ELR (cell line): ENCODE measurements at places on chromosomes 4 and X.

- DNase-seq = no peak
Measured at GRCh38 chr4:181345931-181346330, 897.3 kb upstream of the TENM3 start.

DNA sequence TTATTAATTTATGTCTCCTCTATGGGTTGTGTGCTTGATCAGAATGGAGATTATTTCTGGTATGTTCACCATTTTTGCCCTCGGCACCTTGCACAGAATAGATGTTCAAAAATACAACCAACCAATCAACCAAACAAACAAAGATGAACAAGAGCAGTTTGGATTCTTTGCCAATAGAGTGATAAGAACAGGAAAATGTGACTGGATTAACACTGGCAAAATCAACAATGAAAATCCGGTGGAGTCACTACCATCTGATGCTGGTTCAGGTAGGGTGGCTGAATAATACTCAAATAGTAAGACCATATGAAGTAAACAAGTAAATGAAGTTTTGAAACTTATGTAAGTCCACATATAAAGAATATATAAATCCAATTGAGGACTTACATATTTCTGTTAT lies 685.0 kb upstream of the EPHA5 start:
- no peak for DNase-seq

DNA sequence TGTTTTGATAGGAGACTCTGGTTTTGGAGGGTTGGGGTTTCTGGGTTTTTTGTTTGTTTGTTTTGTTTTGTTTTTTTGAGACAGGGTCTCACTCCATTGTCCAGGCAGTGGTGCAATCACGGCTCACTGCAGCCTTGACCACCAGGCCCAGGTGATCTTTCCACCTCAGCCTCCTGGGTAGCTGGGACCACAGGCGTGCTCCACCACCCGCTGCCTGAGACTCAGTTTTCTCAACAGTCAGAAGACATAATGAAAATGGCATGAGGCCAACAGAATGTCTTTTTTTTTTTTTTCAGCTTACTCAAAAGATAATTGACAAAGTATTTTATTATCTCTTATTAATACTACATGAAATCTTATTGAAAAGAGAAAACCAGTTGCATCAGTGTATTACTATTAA lies 32.4 kb downstream of the TNIP2 start:
- no peak for DNase-seq

DNA sequence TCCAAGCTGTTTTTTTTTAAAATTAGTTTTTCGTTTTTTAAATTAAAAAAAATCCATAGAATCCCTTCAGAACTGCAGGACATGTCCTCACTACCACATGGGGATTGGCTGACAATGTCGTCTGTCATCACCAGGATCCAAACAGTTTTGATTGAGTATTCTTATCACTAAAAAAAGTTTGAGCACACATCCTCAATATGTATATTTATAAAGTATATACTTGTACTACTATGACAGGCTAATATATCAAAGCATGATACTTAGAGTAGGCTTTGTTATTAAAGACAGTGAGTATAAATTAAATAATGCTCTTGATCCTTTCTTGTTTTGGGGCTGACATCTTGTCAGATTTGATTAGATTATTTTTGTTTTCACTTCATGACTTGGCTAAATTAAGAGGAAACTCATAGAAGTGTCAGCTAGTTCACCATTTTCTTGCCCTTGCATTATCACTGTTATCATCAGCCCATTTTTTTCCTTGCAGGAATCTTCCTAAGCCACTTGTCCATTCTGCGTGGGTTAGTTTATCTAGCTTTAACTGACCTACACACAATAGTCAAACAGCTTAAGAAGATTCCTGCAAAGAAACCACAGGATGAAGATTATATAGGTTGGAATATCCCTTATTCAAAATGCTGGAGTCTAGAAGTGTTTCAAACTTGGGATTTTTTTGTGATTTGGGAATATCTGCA lies 92.8 kb downstream of the AMMECR1 start:
- no peak for DNase-seq

GRCh38 chr4:38364383-38364963 lies 299.5 kb upstream of the KLF3 start:
- no peak for DNase-seq

GRCh38 chr4:16819652-16820051 lies 78.8 kb downstream of the LDB2 start:
- no peak for DNase-seq

DNA sequence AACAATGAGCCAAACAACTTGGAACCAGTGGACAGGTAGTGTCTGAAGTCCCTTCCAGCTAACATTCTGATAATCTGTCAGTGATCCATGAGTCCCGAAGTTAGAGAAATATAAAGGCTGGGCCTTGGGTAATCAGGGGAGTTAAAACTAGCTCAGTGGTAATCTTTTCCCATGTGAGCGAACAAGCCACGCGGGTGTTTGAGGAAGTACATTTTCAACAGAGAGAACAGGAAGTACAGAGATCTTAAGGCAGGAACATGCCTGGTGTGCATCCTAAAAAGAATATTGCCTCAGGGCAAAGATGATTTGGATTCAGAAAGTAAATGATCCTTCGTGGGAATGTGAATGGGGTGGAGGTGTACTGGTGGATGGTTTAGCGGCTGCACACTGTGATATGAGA lies 42.9 kb downstream of the FNIP2 start:
- DNase-seq = peak; percentile 17

DNA sequence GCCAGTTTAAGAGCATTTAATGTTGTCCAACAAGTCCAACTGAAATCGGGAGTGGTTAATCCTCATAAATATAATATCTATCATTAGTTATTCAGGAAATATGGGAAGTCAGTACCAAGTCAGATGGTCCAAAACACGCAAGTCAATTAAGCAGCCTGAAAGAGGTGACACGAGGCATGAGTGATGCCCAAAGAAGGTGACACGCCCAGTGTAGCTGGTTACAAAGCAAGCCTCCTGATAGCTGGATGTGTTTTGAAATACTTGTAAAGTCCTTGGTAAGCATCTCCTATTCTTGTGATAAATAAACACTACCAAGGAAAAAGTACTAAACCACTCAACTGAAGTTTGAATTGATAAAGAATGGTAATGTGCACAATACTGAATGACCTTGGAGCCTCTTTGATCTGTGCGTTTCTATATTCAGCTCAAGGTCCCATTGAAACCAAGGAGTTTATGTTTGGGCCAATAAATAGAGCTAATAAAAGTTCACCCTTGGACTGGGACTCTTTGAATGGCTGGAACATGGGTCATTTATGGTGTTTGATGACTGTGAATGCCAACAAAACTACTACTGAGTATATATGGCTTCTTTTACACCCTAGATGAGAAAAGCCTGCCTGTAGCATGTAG lies 93.2 kb upstream of the KLF3 start:
- DNase-seq = no peak

DNA sequence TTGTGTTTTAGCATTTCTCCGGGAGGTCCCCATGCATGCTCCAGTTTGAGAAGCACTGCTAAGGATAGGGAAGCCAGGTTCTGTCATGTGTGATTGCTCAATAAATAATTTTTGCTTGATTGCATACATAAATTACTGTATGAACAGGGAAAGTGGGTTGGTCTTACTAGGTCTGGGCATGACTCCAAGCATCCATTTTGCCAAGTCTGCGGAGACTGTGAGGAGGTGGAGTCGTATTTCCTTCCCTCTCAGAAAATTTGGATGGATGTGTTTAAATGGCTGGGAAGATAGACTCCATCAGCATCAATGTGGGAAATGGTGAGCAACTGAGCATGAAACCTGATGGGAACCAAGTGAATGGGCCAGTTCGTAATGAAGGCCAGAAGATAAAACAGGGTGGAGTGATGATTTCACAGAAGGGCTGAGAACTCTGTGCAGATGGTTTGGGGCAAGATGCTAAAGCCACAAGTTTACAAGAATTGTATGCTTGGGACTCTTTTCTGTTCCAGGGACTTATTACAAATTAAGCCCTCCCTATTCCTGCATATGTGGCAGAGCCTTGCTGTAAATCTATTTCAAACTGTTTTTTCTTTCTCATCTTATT lies 84.1 kb downstream of the NHS start:
- no peak for DNase-seq

GRCh38 chrX:119072744-119073143 lies at the start of gene CT47C1:
TSS of gene CT47C1 (plus strand) at chrX:119072993. CDS start at chrX:119073226, 233 bp downstream.
- no peak for DNase-seq

DNA sequence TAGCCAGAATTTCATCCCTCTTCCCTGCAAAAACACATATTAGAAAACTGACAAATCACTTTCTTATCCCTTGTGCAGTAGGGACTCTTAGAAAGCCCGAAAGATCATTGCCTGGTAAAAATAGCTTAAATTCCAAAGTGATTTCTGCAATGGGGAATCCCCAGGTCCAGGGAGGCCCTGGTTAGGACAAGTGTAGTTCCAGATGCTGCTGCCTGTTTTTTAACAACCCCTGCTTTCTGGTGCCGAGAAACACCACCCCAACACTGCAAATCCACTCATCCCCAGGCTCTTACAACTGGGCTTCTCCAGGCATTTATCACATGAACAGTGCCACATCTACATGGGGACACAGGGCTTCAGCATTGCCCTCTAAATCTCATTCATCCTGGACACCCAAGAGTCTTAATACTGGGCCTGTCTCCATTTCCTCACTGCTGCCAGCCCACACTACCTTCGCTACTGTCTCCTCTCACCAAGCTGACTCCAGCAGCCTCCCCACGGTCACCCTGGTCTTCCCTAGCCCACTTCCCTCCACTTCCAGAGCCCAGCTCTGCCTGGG lies 112.2 kb upstream of the PSAPL1 start:
- DNase-seq = peak; percentile 54

- no peak for DNase-seq
Measured at GRCh38 chr4:7559741-7560395, 125.1 kb upstream of the PSAPL1 start.

DNA sequence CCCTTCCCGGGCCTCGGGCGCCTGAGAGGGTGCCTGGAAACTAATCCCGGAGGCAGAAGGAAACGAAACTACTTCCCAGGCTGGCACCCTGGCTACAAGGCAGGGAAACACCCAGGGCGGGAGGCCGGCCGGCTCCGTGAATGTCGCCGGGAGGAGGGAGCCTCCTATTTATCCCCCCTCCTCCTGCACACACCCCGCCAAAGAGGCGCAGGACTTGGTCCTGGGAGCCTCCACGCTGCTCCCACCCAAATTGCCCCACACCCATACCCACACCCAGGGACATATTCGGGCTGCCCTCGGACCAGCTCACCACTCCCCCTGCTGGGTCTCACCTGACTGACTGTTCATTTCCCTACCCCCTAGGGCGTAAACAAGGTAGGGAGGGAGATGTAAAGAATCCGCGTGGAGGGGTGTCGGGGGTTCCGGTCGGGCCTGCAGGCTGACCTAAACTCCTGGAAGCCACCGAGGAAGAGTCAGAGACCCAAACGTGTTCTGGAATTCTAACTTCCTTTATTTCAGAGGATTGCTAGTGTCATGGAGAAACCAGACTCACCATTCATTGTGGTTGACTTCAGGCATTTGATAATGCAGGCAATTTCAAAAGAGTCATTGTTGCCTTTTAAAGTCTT lies at the start of gene BTC:
TSS of gene BTC (minus strand) at position 142 of the 629 bp plus-strand sequence. CDS start 198 bp downstream, outside the sequence.
- DNase-seq = peak; percentile 37

GRCh38 chrX:14509325-14510057 lies 19.8 kb upstream of the GLRA2 start:
- DNase-seq = no peak

- no peak for DNase-seq
Measured at GRCh38 chr4:155656025-155656424, 10.6 kb upstream of the GUCY1A1 start.

DNA sequence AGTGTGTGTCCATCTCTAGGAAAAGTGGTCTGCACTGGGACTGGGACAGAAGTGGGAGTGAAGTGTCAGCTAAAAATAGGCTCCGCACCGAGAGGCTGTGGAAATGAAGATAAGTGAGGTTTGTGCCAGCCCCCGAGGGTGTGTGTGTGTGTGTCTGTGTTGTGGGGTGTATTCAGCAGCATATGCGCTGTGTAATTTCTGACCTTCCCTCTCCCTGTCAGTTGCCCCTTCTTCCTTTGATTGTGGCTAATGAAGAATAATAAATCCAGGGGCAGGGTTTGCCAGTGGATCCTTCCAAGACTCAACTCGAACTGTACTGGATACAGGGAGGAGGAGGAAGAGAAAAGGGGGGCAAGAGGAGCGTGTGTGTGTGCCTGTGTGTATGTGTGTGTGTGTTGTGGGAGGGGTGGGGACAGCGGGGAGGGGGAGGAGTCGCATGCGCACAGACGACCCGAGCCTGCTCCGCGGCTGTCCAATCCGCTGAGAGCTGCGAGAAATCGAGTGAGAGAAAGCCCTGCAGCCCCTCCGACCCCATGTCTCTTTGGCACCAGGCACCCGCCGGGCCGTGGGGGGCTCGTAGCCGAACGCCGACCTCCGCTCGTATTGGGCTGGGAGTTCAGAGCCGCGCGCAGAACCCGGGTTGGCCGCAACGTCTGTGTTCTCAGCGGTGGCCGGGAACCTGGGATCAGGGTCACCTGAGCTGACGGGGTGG lies 916 bp upstream of the POU4F2 start:
- DNase-seq = no peak

- peak; percentile 53 for DNase-seq
Measured at GRCh38 chr4:742742-743311, 37.2 kb downstream of the PCGF3 start.

DNA sequence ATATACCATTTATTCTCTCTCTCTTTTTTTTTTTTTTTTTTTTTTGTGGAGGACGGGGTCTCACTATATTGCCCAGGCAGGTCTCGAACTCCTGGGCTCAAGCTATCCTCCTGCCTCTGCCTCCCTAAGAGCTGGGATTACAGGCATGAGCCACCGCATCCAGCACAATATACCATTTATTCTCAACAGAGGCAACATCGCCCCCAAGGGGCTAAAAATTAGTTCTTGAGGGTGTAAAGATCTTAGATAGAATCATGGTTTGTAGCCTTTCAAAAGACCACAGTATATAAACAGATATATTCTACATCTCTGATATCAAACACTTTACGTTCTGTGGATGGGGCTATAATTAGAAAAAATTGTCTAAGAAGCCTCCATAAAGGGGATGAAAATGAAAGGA lies 39.8 kb upstream of the TCEAL2 start:
- peak; percentile 40 for DNase-seq

- no peak for DNase-seq
Measured at GRCh38 chr4:7518871-7519637, 84.3 kb upstream of the PSAPL1 start.

GRCh38 chr4:78155616-78156105 lies 98.5 kb downstream of the FRAS1 start:
- no peak for DNase-seq

- DNase-seq = no peak
Measured at GRCh38 chr4:26476545-26476944, 13.7 kb downstream of the CCKAR start.

GRCh38 chr4:33064238-33064637 lies 2344.1 kb downstream of the PCDH7 start:
- DNase-seq = no peak

DNA sequence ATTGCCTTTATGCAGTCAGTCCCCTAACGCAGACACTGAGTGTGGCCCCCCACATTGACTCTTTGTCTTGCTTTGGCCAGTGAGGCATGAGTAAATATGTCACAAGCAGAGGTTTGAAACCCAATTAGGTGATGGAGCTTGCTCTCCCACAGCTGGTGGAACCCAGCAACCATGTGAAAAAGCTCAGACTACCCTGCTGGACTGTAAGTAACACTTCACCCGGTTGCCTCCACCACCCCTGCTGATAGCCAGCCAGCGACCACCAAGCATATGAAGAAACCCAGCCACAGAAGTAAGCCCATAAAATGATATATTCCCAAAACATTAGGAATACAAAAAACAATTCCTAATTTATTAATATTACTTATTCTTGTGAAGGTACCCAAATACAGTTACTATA lies 21.6 kb upstream of the PDCL2 start:
- no peak for DNase-seq

- DNase-seq = no peak
Measured at GRCh38 chr4:72169861-72170260, 138.1 kb downstream of the NPFFR2 start.

GRCh38 chrX:132433551-132433950 lies 55.3 kb downstream of the MBNL3 start:
- DNase-seq = no peak
